ENCODE measurements at places on chromosomes 3 and 15.

GRCh38 chr15:38425269-38425668, 28.7 kb upstream of the FAM98B start:
- DNase-seq: no peak

DNA sequence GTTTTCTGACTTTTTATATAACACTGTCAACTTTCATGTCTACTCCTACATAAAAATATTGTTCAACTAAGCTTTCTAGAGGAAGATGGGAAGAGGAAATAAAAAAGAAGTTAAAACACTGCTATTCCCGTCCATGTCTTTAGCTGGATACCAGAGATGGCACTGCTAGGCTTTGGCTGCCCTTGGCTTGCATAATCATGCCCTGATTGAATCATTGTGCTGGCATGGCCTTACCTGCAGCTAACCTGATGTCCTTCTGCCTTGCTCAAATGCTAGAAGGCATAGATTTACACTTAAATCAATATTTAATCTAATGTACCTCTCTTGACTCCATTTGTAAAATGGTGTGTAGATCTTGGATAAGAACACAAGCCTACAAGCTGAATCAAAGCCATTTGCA, 539.7 kb upstream of the IL12A start:
- no peak for DNase-seq

DNA sequence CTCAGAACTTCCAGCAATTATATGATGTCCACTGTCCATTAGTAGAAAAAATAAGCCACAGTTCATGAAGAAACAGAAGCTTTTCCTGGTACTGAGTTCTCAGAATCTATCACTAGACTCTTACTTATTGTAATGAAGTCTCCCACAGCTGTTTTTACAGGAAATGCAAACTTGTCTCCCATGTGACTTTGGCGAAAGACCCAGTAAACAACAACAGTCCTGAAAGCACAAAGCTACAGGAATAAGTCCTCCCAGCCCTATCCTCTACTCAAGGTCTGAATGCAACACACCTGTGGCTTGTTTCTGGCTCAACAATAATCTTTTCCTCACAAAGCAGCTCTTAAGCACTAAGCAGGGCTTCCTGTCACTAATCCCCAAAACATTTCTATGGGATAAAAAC, 55.9 kb downstream of the EOMES start:
- no peak for DNase-seq

GRCh38 chr3:15892311-15893227, 94.8 kb upstream of the ANKRD28 start:
- no peak for DNase-seq

DNA sequence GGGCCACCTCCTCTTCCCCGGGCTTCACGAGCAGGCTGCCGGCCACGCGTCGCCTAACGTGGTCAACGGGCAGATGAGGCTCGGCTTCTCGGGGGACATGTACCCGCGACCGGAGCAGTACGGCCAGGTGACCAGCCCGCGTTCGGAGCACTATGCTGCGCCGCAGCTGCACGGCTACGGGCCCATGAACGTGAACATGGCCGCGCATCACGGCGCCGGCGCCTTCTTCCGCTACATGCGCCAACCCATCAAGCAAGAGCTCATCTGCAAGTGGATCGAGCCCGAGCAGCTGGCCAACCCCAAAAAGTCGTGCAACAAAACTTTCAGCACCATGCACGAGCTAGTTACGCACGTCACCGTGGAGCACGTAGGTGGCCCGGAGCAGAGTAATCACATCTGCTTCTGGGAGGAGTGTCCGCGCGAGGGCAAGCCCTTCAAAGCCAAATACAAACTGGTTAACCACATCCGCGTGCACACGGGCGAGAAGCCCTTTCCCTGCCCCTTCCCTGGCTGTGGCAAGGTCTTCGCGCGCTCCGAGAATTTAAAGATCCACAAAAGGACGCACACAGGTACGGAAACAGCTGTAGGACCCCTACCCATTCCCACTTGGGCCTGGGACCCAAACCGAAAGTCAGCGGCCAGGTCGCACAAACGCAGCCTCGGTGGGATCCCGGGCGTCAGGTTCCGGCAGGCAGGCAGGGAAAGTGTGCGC, 1.5 kb downstream of the ZIC1 start:
- DNase-seq: no peak

GRCh38 chr15:40469776-40470390, 901 bp upstream of the CHST14 start:
- DNase-seq: no peak

GRCh38 chr3:143416229-143416628, 296.7 kb downstream of the CHST2 start:
- DNase-seq: no peak

- DNase-seq: no peak
Measured at GRCh38 chr3:37190667-37191066, 16.3 kb upstream of the LRRFIP2 start.

DNA sequence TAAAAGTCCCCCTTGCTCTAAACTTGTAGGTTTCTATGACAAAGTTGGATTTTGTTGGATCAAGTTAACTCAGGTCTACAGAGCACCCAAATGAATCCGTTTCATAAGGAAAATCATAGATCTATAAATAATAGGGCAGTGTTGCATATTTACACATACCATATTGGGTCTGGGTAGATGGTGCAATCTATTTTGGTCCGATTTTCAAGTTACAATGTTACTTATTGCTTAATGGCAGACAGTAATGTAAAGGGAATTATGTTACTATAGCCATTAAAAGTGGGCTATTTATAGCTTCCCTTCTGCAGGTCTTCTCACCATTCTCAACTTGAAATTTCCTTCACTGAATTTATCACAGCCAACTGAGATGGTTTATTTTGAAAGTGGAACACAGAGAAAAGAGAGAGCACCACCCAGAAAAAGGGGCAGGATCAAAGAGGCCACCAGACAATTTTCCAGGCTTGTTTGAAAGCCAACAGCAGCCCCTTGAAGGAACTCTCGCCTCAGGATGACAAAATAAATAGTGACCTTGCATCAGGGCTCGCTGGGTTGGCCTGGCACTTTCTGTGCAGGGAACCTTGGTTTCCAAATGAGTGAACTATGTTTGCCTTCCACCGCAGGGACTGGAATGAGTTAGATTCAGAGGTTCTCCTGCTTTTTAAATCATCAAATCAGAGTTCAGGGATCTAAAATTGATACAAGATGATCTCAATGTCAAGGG, 260.2 kb upstream of the HES1 start:
- no peak for DNase-seq

GRCh38 chr3:138806376-138807080, 28.2 kb downstream of the PIK3CB start:
- no peak for DNase-seq

GRCh38 chr3:119310071-119310470, 15.9 kb downstream of the ARHGAP31 start:
- no peak for DNase-seq

GRCh38 chr3:175270198-175270837, 411.2 kb downstream of the NAALADL2 start:
- no peak for DNase-seq

GRCh38 chr3:25412269-25412668, 15.8 kb upstream of the RARB start:
- no peak for DNase-seq

DNA sequence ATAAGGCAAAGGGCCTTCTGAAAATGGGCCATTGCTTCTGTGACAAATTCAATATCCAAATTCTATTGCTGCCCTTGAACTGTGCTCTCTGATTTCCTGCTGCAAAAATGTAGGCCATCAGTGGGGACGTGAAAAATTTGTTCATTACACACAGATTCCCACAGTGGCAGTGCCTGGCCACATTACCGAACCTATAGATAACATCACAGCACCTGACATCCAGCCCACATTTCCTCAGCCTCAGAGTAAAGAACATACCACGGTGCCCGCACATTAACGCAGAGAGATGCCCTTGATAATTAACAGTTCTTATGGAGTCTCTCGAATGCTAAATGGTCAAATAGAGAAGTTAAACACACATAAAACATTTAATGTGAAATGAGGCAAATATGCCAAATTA, 931.6 kb upstream of the CFAP20DC start:
- DNase-seq: no peak

DNA sequence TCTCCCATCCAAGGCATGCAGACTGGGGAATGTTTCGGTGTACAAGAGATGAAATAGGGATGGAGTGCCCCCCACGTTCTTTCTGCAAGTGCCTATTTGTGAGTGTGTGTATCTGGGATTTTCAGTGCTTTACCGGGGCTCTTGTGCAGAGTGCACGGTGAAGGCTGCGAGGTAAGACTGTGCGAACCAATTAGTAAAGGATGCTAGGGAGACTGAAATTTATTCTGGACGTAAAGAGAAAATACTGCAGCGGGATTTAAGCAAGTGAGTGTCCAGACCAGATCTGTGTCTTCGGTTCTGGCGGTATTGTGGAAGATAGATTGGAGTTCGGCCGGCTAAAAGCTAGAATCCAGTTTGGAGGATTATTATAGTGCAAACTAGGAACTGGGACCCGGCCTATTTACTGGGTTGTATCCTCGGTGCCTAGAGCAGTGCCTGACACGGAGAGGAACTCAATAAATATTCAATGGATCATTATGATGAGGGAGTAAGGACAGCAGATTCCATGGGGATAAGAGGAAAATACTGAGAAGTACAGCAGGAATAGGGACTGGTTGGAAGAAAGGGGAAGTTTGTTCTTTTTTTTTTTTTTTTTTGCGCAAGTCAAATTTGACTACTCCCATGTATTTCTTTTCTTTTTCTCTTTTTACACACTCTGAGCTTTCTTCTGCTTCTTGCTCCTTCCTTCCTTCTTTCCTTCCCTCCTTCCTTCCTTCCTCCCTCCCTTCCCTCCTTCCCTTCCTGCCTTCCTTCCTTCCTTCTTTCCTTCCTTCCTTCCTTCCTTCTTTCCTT, 580 bp upstream of the MAGEF1 start:
- no peak for DNase-seq
